ENCODE measurements at places on chromosomes 4 and X.

DNA sequence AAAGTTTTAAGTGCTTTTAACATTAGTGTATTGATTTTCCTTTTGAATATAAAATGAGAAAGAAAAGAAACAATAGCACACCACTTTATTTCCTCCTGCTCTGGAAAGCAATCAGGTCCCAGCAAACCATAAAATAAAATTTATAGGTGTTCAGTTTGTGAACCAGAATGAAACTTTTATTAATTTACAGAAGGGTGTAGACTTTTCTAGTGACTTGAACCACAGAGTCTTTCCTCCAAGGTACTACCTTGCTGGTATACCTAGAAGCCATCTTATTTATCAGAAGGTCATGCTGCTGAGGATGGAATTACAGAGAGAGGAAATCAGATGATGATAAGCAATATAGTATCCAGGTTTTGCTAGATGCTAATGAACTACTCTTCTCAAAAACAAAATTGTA lies 27.6 kb upstream of the RPS6KA3 start:
- no peak for DNase-seq

DNA sequence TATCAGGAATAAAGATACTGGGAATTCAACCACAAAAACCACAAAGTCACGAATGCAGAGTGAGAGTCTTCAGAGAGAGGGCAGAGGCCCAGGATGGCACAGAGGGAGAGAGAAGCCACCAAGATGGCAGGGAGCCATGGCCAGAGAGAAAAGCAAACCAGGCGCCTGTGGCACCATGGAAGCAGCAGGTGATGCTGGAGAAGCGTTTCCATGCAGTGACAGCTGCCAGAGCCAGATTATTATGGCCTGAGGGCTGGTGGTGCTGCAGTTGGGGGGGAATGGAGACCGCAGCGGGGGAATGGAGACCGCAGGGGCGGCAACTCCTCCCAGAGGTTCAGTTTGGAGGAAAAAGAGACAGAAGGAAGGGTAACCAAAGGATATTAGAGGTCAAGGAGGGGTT lies 5.8 kb downstream of the TAFAZZIN start:
- no peak for DNase-seq

- DNase-seq: no peak
Measured at GRCh38 chrX:135434258-135435138, 12.8 kb downstream of the SMIM10L2A start.

DNA sequence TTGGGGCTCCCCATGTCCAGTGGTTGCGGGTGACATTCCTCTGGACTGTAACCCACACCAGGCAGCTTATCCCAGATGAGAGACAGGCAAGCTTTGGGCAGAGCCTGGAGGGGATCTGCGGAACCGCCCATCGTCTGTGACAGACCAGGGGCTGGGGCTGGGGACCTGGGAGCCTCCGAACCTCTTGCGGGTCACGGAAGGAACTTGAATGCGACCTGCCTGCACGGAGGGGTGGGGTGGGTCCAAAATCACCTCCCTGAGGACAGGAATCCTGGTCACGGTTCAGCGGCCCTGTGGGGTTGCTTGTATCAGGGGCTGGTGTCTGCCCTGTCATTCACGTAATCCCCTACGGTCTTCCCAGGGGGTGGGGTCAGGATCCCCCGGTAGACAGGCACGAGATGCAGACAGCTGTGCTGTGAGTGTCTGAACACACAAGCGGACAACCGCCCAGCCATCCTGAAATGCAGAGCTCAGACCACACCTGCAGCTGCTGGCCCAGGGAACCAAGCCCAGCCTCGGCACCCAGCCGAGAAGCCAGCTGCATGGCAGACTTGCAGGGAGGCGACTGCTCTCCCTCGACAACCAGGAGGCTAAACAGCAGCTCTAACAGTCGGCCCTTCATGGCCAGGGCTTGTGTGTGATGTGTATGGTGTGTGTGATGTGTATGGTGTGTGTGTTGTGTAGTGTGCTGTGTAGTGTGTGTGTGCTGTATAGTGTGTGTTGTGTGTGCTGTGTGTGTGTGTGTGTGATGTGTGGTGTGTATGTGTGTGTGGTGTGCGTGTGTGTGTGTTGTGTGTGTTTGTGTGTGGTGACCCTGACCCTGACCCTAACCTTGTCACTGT lies 105.9 kb upstream of the ADRA2C start:
- no peak for DNase-seq

DNA sequence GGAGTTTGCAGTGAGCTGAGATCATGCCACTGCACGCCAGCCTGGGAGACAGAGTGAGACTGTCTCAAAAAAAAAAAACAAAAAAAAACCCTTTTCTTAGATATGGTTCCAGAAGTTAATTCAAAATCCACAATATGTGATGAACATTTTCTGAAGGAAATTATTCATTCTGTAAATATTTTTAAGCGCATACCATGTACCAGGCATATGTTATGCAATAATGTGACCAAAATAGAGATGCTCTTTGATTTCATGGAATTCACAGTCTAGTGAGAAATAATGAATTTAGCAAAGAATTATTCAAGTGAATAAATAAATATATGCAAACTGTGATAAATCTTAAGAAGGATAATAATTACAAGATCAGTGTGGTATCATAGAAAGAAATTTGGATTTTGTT lies 174.7 kb downstream of the GC start:
- no peak for DNase-seq

DNA sequence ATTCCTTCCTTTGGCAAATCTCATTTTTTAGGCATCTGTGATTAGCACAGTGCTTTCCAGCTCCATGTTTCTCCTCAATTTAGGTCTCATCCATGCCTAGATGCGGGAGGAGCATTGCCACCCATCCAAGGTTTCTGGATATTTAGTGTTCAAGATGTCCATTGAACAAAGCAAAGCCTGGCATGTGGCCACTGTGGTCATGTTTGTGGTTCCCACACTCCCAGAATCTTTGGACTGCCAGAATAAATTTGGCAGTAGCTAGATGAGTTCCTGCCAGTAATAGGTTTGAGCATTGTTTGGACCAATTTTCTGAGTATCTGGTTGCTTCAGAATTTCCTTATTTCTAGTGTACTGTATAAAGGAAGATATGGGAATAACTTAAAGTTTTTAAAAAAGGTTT lies 1124.1 kb downstream of the ADGRL3 start:
- DNase-seq: no peak

- no peak for DNase-seq
Measured at GRCh38 chr4:6886886-6887285, 22.7 kb upstream of the TBC1D14 start.

GRCh38 chr4:165810726-165811125 lies 62.3 kb upstream of the TLL1 start:
- no peak for DNase-seq

GRCh38 chr4:39846705-39847104 lies 131.0 kb downstream of the PDS5A start:
- DNase-seq: no peak

DNA sequence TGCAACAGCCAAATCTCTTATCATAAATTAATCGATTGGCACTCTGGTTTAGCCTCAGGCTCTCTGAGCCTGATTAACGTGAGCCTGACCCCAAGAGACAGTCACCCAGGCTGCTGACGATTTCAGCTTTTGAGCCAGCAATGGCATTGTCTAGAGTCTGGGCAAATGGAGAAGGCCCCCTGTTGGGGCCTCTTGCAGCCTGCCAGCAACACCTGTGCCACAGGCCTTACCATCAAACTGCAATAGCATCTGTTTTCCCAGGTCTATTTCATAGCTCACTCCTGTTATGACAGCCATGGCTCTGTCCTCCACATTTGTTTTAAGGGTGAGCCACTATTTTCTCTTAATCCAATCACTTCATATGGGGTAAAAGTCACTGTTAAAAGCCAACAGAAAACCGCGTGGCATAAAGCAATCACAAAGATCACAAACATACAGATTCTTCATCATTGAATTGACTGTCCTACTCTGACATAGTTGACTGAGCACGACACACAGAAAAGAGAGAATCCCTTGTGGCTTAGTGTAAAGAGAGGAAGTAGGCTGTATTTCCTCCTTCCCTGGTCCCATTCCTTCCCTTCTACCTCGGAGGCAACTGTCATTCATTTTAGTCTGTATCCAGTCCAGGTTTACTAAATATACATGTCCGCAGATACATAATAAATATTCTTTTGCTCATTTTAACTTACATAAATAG lies 47.8 kb downstream of the SLC9A7 start:
- no peak for DNase-seq

DNA sequence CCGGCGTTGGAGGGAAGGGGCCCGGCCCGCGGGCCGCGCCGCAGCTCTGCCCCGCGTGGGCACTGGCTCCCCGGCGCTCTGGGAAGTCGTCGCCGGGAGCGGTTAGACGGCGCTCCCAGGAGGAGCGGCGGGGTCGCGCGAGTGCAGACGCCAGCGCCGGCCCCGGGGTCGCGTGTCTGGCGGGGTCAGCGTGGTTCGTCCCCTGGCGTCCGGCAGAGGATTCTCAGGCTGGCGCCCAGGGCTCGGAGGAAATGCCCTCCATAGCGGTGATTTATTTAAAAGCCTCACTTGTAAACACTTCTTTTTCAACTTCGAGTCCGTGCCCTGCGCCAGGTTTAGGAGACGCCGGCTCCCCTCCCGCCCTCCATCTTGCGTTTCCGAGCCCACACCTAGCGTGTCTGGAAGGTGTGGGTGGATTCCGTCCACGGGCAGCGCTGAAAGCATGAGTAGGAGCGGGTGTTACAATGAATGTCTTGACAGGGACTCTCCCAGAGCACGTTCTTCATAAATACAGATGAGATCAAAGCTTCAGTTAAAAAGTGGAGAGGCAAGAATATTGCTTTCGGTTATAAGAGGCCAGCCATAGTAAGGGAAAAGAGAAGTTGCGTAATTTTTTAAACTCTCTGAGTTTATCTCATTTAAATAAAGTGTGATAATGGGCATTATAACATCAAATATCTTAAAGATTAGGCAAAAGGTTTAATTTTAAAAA lies 692 bp downstream of the FAM241A start:
- DNase-seq: peak; percentile 31

GRCh38 chr4:12110627-12111026 lies 681.9 kb upstream of the HS3ST1 start:
- DNase-seq: no peak

DNA sequence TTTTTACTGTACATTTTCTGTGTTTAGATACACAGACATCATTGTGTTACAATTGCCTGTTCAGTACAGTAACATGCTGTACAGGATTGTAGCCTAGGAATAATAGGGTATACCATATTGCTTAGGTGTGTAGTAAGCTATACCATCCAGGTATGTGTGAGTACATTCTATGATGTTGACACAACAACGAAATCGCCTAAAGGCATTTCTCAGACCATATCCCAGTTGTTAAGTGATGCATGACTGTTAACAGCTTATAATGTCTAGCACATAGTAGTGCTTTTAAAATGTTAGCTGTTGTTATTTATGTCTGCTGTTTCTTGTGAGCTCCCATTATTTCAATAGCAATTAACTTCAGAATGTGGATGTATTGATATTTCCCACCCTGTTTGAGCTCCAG lies 4.5 kb downstream of the PRRG1 start:
- no peak for DNase-seq

DNA sequence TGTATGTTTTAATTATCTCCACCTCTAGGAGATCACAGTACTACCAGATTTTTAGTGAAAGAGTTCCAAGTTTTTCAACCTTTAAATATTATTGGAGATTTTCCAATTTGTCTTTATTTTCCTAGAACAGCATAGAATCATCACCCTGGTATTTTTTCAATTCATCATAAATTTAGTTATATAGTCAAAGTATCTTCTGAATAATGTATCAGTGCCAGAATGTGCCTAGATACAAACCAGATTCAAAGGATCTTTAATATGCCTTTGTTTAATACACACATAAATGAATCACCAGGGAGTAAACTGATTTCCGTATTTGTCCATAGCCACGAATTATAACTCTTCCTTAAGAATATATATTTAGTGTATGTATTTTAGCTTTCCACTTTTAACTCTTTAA lies 1373.1 kb downstream of the STIM2 start:
- DNase-seq: no peak

- no peak for DNase-seq
Measured at GRCh38 chr4:148814030-148814429, 371.8 kb upstream of the NR3C2 start.

- no peak for DNase-seq
Measured at GRCh38 chr4:174316954-174317353, 33.2 kb downstream of the CEP44 start.

GRCh38 chrX:37896511-37896890 lies 49.1 kb upstream of the DYNLT3 start:
- no peak for DNase-seq

DNA sequence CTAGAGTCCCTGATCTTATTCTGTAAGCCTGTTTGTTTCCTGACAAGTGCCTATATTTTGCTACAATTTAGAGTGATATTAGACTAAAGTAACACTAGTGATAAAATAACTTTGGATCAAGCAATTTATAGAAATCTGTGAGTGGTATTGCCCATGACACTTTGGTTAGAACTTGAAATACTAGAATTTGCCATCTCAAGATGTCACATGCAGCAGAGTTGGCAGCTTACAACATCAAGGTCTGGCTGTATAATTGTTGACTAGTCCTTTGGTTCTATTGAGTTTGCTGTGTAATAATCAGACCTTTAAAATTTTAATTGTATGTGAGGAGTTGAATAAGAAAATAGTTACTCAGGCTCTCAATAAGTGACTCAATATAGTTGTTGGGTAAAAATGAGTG lies 167.1 kb downstream of the RAPGEF2 start:
- DNase-seq: no peak

DNA sequence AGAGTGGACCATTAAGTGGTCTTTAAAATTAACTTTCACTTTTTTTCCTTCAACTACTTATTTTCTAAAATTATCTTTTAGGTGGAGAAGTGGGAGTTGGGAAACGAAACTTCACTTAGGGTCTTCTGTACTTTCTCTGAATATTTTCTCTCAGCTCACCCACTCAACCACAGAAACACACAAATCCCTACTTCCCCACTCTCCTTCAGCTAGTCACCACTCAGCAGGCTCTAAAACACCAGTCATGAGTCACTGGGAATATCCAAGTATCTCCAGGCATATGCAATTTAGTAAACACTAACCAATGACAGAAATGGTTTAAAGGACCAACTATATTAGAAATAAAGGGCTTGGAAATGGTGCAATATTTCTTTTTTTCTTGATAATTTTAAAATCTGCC lies 153.0 kb upstream of the RPS6KA6 start:
- no peak for DNase-seq

Measured in left renal pelvis (tissue), 4 donors.